ENCODE measurements at places on chromosomes 6 and 20.
A peak's percentile ranks its signal among the peaks of the same experiment; 100 is the strongest.

GRCh38 chr6:3766214-3766613, 14.7 kb upstream of the PXDC1 start:
- DNase-seq = peak; percentile 96

DNA sequence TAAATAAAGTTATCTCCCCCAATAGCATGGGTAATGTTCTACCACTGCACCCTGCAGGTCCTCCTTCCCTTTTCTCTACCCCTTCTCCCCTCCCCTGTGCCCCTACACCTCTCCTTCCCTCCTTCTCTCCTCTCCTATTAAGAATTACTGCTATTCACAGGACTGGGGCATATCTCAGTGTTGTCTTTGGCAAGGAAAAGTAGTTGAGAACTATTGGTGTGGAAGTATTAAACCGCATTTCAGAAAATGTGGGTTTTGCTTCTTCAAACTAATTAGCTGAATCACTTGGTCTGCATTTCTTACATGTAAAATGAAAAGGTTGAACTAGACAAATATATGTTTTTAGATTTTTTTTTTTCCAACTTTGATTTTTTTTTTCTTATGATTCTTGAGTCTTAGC, 296.3 kb downstream of the CDKAL1 start:
- no peak for DNase-seq

- DNase-seq = no peak
Measured at GRCh38 chr6:148027201-148027600, 315.4 kb upstream of the SASH1 start.

- peak; percentile 49 for DNase-seq
Measured at GRCh38 chr20:32336918-32337347, 21.2 kb upstream of the ASXL1 start.

DNA sequence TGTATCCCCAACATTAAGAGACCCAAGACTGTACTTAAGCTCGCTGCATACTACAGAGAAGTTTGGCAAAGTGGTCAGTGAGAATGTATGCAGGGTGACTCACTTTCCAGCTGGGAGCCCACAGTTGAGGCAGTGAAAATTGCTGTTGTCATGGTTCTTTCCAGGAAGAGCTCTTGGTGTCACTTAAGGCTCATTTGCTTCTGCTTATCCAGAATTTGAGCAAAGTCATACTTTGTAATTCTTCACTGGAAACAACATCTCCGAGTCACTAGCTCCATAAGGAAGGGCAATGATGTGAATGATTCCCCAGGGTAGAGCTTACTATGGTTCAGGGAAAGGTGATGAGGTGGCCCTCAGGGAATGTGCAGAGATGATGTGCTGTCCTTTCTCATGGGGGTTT, 65.4 kb upstream of the FBXL4 start:
- DNase-seq = peak; percentile 91
